WERI-Rb-1 (cell line): ENCODE measurements at places on chromosomes 2 and 18.

GRCh38 chr2:19361325-19361990 is 3.0 kb upstream of the OSR1 start:
- DNase-seq = no peak

GRCh38 chr18:48994044-48994651 is 43.4 kb upstream of the SMAD7 start:
- no peak for DNase-seq

DNA sequence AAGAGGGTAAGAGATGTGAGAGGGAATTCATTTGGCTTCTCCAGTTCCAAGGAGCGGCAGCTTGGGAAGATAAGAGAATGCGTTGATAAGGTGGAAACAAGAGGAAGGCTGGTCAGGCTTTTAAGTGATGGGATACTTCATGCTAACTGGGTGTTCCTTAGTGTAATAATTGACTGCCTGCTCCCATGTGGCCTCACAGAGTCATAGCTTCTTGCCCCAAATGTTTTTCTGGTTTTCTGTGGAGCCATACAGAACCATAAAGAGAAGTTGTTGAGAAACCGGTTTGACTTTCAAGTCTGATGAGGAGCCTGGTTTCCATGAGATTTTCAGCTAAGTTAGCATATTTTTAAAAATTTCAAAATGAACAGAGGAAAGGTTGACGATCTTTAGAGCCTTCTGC is 97.5 kb upstream of the ZFP36L2 start:
- no peak for DNase-seq

GRCh38 chr18:11655606-11655932 is 33.5 kb upstream of the GNAL start:
- DNase-seq = no peak

- DNase-seq = no peak
Observed at GRCh38 chr18:63315876-63316275, 3.7 kb downstream of the BCL2 start.

GRCh38 chr2:141929331-141930252 is 201.2 kb downstream of the LRP1B start:
- DNase-seq = no peak

DNA sequence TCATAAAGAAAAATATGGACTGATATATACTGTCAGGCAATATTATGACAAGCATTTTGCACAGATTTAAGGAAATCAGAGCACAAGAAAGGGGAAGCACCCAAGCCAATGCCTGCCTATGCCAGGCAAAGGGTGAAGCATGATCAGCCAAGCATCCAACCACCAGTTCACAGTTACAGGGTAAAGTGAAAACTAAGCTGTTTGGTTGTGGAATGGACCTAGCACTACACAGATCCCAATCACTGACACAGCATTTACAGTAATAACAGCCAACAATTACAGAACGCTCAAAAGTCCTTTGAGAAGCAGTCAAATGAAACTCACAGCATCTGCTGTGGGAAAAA is 90.3 kb downstream of the SP3 start:
- no peak for DNase-seq

GRCh38 chr2:230346921-230347533 is 20.0 kb downstream of the SP140L start:
- no peak for DNase-seq

GRCh38 chr2:215260097-215260677 is 51.7 kb upstream of the ATIC start:
- DNase-seq = no peak

GRCh38 chr2:239561446-239562001 is 160.7 kb upstream of the HDAC4 start:
- no peak for DNase-seq

GRCh38 chr18:23683671-23684070 is 5.6 kb upstream of the LAMA3 start:
- DNase-seq = no peak

DNA sequence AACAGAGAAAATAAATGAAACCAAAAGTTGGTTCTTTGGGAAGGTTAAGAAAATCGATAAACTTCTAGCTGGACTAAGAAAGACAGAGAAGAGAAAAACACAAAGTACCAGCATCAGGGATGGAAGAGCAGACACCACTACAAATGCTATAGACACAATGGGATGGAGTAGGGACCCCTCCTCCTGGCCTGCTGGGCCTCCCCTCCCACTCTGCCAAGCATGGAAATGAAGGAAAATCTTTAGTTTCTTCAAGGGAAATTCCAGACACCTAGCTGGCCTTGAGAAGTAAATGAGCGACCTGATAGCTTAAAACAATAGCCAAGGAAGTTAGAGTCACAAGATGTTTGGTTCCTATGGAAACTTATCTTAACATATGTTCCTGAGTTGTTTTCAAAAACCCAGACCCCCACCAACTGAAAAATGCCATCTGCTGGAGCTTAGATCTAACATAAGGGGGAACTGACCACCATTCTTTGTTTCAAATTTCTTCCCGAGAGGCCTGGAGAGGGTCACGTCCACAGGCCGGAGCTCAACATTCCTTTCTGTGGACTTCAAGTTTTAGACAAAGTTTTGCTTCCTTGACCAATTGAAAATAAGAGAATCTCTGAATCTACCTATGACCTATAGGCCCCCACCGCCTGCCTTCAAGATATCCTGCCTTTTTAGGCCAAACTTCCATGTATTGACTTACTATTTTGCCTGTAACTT is 101.9 kb downstream of the BIN1 start:
- peak; percentile 21 for DNase-seq

DNA sequence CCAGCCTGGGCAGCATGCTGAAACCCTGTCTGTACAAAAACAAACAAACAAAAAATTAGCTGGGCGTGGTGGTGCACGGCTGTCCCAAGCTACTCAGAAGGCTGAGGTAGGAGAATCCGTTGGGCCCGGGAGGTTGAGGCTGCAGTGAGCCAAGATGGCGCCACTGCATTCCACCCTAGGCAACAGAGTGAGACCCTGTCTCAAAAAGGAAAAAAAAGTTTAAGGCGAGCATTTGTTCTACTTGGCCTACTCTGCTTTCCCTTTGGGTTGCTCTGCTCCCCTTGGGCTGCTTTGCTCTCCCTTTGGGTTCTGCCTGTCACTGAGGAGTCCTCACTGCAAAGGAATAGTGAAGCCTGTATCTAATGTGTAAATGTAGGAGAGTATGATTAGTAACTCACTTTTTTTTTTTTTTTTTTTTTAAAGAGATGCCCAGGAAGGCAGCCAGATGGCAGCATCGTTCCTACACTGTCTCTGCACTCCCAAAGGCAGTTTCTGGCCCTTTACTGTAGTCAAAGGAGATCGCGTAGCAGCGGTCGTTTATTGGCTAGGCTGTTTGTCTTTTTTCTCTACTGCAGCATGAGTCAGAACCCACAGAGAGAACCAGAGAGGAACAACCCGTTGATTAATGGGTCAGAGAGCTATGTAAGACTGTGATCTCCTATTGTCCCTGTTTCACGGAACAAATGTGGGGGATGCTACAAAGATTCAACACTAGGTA is 118.3 kb upstream of the CWC22 start:
- DNase-seq = peak; percentile 59

GRCh38 chr2:10382354-10383061 is 65.6 kb downstream of the ODC1 start:
- DNase-seq = no peak

DNA sequence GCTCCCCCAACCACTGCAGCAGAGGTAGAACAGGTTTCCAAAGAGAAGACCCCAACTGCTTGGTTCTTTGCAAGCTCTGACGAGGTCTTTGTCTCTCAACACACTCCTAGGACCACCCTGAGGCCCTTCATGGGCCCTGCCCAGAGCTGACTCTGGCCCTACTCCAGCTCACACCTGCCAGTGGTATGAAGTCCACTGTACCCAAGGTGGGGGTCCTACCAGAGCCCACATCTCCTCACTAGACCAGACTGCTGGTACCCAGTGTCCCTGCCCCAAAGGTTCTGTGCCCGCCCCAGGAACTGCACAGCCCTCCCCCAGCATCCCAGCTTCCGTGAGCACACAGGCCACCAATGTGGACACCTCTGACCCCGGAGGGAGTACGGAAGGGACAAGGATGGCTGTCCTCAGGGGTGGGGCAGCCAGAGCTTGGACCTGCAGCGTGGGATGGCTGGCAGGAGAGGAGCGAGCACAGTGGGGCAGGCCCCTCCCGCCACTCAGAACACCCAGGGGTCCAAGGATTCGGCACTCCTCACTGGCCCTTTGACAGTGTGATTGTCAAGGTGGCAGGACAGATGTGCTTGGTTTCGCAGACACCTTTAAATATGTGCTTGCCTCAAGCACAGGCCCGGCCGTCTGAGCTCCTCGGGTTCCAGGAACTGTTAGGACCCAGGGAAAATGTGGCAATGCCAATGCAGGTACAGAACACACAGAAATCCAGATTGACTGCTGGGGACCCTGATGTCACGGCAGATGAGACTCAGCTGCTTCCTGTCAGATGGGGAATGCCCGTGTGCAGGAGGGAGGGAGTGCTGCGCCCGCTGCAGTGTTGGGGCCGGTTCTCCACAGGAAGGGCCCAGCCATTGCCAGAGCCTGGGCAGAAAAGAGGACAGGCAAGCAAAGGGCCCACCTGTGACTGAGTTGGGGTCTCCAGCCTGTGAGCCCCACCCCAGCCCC is 51.2 kb downstream of the MTERF4 start:
- no peak for DNase-seq

DNA sequence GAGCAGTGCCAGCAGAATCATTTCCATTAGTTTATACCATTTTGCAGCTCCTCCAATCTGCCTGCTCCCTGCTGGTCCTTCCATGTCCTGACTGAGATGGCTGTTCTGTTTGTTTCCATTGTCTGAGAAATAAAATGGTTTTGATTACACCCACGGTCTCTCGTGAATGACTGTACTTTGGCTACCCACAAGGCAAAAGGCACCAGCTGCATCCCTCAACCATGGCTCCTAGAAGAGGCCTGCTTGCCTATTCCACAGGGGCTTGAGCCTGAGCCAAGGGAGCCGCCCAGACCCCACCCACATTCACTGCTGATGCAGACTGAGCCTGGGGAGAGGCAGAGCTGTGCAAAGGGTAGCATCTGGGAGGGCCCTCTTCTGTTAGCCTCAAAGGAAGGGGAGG is 31.2 kb downstream of the MARCHF4 start:
- no peak for DNase-seq

GRCh38 chr2:177983183-177983788 is 89.3 kb downstream of the PDE11A start:
- DNase-seq = peak; percentile 44

- no peak for DNase-seq
Observed at GRCh38 chr18:13420969-13421686, 202.6 kb downstream of the LDLRAD4 start.

DNA sequence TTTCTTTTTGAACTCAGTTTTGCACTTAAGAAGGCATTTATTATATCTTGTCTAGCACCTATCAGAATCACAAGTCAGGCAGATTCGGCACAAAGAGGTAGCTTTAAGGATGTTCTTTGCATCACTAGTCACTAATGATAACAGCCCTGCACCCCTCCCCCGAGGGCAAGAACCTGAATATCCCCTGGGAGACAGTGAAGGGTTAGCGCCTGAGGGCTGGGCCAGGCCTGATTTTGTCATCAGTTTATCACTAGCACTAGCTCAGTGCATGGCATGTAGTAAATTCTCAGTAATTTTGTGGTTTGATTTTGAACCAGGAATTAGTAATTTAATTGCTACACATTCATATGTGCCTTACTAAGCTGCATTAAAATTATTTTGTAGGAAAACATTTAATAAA is 23.9 kb upstream of the HS6ST1 start:
- DNase-seq = no peak

- no peak for DNase-seq
Observed at GRCh38 chr2:237330541-237330940, 83.4 kb downstream of the COL6A3 start.

DNA sequence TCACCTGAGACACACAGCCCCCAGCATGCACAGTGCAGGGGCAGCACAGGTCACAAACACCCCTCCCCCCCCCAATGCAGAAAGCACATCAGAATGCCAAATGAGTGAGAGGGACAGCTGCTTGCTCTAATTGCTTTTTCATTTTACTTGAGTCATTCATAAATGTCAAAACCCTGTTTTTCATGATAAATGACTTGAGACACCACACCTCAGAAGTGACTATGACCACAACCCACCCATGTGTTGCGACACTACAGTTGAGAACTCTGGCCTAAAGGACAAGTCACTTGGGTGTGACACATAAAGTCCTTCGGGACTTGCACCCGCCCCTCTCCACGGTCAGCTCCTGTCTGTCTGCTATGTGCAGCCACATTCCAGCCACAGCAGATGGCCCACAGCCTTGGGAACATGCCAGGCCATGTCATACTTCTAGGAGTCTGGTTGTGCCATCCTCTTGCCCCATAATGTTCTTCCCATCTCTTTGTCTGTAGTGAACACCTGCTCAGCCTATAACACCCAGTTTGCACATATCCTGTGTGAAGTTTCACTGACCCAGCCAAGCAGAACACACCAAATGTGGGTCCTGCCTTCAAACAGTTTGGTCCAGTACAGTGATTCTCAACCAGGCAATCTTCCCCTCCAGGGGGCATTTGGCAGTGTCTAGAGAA is 30.2 kb upstream of the RIOK3 start:
- no peak for DNase-seq

DNA sequence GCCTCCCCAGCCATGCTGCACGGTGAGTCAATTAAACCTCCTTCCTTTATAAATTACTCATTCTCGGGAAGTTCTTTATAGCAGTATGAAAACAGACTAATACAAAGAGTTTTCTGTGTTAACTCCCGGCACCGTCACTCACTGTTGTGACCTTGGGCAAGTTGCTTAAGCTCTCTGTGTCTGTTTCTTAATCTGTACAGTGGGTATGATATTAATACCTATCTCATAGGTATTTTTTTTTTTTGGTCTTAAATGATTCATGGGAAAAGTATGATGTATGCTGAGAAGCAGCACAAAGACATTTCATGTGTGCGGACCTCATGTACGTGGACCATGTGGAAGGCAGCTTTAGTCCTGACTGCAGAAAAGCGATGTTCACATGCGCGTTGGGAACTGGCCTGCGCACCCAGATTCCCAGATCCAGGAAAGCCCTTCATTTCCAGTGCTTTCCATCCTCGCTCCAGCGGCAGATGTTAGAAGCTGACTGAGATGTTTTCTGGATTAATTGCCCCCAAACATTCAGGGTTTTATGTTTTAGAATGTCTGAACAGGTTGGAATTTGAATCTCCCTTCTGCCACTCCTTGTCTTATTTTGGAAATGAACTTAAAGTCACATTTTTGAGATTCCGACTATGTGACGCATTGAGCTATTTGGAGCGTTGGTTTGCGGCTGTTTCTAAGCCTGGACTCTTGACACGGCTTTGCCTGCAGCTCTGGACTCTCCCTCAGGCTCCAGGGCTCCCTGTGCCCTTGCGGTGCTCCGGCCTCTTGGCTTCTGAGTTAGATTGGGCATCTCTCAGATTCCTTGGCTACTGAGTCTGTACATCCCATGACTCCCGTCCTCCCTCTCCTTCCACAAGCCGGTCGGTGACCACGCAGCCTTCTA is 61.4 kb downstream of the SLC4A3 start:
- DNase-seq = no peak
